H1 (cell line): ENCODE measurements at places on chromosomes 3 and 15. TPM values are rescaled to one million over a fixed set of nuclear protein-coding genes. Genes with fewer than 3 reads are reported as not detected.

The MRAS gene
- 10.6 and 15.1 TPM in 2 replicates for polyA plus RNA-seq

The MEX3B gene
- polyA plus RNA-seq, result 8.0 and 13.6 TPM in 2 replicates

The SLC28A2 gene
- polyA plus RNA-seq, result 0.11 TPM in 1 of 2 replicates, not detected in the other

The LTK gene
- 0.05 and 0.06 TPM in 2 replicates for polyA plus RNA-seq

The CNTN4 gene
- 0.30 and 0.41 TPM in 2 replicates for polyA plus RNA-seq

The LTF gene
- polyA plus RNA-seq, result 0.23 and 0.36 TPM in 2 replicates

The C3orf85 gene
- polyA plus RNA-seq, result not detected in 2 replicates

The TIMP4 gene
- polyA plus RNA-seq, result 5.1 and 6.4 TPM in 2 replicates
